Activated CD4-positive, alpha-beta T cell treated with anti-CD3 and anti-CD28 coated beads, Interleukin-2, amount 50 U/mL, for 1 hour (primary cell): ENCODE measurements at places on chromosomes 16 and 17.

DNA sequence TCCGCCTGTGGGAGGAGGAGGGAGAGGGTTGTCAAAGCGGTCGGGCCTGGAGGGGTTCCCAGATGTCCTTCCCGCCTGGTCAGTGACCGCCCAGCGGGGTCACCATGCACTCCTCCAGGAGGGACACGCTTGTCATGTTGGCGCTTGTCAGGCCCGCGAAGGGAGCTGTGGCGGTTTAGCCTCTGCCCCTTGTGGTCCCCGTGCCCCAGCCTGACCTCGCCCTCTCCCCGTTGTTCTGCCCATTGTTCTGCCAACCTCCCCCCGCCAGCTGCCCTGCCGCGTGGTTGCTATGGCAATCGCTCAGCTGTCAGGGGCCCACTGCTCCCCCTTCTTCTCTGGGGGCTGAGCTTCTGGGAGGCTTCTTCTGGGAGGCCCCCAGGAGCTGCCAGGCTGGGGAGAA lies 146.4 kb upstream of the CIBAR2 start:
- no peak for DNase-seq

DNA sequence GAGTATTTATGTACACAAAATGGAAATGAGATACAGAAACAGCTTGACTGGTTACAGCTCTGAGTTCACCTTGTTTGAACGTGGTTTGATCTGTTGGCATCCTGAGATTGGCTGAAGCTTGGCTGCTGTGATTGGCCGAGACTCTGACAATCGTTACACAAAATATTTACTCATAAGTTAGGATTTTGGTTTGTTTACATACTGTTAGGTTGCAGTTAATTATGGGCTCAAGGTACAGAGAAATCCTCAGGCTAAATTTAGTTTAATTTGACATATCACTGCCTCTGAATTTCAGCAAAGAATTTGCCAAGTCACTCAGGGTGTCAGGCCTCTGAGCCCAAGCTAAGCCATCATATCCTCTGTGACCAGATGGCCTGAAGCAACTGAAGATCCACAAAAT lies 227.3 kb downstream of the COPRS start:
- DNase-seq = no peak

- DNase-seq = no peak
Measured at GRCh38 chr16:35792516-35793285, 2333.3 kb downstream of the TP53TG3F start.

DNA sequence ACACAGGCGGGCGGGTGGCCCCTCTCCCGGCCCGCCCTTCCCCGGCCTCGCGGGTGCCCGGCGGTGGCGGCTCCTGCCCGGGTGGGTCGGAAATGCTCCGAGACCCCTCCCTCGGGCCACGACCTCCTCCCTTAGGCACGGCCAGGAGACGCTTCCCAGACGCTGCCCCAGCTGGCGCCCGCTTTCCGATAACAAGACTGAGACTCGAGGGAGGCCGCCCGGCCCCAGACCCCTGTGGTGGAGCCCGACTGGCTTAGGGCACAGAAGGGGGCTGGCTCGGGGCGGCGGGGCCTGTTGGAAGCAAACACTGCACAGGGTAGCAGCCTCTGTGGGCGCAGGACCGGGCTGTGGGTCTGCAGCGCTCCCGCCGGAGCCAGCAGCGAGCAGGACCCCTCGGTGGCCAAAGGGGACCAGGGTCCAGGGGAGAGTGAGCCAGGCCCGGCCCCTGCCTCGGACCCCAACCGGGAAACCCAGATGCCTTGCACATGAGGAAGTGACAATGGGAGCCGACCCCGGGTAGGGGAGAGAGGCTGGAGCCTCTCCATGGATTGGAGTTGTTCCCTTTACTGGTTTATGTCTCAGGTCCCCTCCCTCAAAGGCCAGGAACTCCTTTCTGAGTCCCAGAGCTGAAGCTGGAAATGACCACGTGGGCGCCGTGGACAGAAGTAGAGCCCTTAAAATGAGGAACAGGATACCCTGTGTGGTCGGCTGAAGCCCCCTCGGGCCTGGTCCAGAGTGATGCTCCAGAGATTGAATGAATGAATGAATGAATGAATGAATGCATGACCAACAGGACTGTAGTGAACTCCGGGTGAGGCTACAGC lies 19.8 kb upstream of the ADCY7 start:
- DNase-seq = no peak

DNA sequence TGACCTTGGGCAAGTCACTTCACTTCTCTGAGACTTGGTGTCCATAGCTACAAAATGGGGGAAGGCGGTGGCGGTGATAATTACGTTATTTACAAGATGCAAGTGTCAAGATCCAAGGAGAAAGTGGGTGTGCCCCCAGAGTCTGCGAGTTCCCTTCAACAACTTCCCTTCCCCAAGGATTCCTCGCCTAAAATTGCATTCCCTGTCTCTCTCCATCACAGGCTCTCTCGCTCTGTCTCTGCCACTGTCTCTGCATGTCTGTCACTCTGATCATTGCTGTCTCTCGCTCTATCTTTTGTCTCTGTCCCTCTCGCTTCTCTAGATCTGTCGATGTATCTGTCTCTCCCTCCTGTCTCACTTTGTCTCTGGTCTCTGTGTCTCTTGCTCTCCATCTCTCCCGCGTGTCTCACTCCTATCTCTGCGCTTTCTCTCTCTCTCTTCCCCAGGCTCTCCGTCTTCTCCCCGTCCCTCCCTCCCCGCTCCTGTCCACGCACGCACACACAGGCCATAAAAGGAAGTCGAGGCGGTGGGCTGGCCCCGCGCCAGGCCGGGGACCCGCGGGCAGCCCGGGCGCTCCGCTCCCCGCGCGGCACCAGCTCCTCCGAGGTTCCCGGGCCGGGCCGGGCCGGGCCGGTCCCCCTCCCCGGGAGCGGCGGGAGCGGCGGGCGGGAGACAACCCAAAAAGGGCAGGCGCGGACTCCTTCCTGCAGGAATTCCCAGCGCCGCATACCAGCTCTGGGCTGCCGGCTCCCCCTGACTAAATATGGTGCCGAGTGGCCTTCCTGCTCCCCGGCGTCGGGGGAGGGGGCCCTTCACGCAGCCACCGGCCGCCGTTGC lies 1.1 kb upstream of the MYH11 start:
- no peak for DNase-seq

DNA sequence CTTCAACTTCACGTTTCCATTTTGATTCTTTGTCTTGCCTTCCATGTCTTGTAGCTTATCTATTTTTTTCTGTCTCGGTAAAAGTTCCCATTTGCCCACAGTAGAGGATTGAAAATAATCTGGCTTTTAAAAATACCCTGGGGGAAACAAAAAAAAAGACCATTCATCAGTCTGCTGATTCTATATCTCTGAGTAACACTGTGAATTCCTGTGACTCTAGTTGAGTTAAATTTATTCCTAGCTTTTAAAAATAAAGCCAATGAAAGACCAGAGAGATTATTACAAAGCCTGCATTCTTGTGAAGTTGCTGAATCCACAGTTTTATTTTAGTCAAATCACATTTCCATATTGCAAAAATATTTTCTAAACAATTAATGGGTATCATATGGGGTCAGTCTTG lies 532.3 kb downstream of the CDH13 start:
- DNase-seq = no peak

GRCh38 chr16:21162661-21163151 lies 4.2 kb downstream of the LDAF1 start:
- no peak for DNase-seq

DNA sequence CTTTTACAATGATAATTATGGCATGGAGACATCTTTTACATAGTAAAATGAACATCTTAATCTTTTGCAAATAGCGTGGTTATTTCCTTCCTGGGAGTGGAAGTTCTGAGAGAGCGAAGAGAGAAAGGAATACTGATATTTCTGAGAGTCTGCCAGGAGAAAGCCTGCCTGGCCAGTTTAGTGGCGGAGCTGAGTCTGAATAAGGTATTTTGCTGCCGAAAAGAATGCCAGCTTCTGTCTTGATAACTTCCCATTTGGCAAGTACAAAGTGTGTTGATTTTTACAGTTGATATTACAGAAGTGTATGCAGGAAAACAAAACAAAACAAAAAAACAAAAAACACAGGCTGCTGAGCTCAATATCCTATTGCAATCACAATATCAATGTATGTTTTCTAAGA lies 55.9 kb downstream of the KCNJ2 start:
- DNase-seq = no peak

DNA sequence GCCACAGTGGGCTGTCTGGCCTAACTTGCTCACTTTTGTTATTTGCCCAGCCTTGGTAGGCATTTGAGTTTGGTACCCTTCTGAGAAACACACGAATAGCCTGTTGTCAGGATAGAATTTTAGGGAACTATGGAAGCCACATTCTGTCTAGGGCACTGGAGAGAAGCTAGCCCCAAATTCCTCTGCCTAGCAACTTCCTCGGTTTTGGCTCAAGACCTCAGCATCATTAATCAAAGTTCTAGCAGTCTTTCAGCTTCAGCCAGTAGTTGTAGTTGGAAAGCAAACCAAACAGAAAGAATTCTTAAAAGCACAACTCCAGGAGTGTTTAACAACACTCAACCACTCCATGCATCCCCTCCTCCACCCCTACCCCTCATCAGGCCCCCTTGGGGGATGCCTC lies 572.1 kb upstream of the PSMD7 start:
- no peak for DNase-seq
